ENCODE measurements at places on chromosomes 2 and 18.

- no peak for DNase-seq
Observed at GRCh38 chr18:62536005-62536404, 13.2 kb downstream of the ZCCHC2 start.

GRCh38 chr2:195428673-195429072 lies 228.4 kb upstream of the SLC39A10 start:
- DNase-seq, result no peak

GRCh38 chr2:224545884-224546644 lies 39.1 kb downstream of the CUL3 start:
- DNase-seq, result no peak

- no peak for DNase-seq
Observed at GRCh38 chr2:47310801-47311560, 92.0 kb upstream of the MSH2 start.

GRCh38 chr2:96730212-96730611 lies 9.7 kb downstream of the LMAN2L start:
- no peak for DNase-seq

- DNase-seq, result no peak
Observed at GRCh38 chr2:200127848-200128247, 172.5 kb downstream of the MAIP1 start.

DNA sequence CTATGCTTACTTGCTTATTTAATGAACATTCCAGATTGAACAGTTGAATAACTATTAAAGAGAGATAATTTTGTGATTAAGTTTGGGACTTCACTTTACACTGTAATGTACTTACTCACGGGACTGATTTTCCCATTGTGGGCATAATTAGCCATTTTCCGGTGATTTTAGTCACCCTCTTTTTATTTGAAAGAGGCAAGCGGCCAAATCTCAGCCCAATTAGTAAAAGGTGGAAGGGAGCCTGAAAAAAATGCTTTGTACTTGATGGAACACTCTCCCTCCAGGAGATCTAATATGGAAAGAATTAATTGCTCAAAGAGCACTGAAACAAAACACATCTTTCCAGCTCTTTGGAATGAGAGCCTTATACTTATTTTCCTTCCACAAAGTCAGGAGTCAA lies 50.2 kb downstream of the CALCRL start:
- DNase-seq, result no peak

Measured in stimulated activated CD8-positive, alpha-beta memory T cell treated with anti-CD3 and anti-CD28 coated beads, Interleukin-15, amount 100 ng/mL, for 24 hours (primary cell).